GM03348 (cell line): ENCODE measurements at places on chromosomes 2 and 18.
A peak's percentile ranks its signal among the peaks of the same experiment; 100 is the strongest.

- DNase-seq, result no peak
These were observed 6.2 kb upstream of the ARHGEF4 start for GRCh38 chr2:130830538-130830937.

- DNase-seq, result no peak
These were observed 27.7 kb upstream of the DCC start for GRCh38 chr18:52312346-52312745.

DNA sequence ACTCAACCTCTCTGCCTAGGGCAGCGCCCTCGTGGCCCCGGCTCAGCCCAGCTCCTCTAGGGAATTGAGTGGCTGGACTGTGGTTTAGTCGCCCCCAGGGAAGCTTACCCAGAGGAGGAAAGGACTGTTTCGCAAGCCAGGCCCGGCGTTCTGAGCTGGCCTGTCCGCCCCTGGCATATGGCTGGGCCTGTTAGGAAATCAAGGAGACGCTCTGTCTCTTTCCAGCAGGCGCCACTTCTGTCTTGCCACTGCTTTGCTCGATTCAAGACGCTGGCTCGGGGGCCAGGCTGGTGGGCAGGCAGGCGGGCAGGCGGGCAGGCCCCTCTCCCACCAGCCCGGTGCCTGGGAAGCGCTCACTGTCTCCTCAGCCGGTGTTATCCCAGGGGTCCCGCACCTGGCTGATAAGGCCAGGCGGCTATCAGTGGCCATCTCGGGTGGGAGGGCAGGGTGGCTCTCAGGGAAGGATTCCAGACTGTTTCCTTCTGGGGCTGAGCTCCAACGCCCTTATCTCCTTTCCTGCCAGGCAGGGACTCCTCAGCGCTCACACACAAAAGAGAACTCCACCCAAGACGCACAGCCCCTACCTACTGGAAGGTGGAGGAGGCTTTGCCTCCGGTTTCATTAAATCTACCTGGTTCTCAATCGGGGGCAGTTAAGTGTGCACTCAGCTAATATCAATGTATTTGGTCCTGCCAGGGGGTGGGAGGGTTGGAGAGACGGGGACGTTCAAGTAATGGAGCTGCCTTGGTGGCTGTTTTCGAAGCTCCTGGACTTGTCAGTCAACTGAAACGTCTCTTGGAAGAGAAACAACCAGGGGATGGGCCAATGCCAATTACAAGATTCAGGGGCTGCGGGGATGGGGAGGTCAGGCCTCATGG lies 109.1 kb downstream of the SMAD7 start:
- peak; percentile 67 for DNase-seq

GRCh38 chr2:58268685-58269084 lies 27.6 kb upstream of the FANCL start:
- DNase-seq, result no peak

DNA sequence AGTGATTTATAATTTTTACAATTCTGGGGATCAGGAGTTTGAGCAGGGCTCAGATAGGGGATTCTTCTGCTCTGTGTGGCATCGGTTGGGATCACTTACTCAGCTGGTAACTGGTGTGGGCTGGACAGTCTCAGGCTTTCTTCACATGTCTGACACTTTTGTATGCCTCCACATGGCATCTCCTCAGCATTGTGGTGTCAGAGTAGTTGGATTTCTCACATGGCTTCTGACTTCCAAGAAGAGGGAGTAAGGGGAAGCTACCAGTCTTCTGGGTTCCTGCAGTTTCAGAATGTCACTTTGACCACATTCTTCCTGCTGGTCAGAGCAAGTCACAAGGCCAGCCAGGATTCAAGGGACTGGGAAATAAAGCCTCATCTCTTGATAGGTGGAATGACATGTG lies 55.6 kb downstream of the NCOA1 start:
- DNase-seq, result no peak

DNA sequence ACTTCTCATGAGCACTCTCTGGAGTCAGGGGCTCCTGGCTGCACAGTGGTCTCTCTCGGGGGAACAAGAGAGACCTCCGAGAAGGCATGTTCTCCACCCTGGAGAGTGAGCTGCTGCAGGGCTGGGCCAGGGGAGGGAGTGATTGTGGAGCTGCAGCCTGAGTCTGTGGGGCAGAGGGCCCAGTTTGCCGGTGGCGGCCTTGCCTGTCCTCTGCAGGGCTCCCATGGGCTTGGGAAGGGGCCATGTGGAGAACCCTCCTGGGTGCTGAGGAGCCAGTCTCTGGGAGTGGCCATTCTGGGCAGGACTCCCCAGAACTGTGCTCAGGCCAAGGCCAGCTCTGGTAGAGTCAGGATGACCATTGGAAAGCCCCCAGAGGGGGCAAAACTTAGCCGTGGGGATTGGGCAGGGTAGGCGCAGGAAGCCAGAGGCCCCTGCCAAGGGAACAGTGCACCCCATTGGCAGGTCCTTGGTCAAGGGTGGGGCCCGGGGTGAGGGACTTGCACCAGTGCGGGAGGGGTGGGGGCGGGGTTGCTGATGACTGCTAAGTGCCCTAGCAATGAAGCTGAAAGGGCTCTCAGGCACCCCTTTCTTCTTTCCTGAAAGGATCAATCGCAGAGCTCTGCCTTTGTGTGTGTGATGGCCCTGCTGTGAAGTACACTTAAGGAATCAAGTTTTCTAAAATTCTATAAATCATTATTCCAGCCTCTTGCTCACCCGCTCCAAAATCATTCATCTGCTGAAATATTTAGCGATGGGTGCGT lies 69.7 kb upstream of the BOD1L2 start:
- DNase-seq, result no peak

DNA sequence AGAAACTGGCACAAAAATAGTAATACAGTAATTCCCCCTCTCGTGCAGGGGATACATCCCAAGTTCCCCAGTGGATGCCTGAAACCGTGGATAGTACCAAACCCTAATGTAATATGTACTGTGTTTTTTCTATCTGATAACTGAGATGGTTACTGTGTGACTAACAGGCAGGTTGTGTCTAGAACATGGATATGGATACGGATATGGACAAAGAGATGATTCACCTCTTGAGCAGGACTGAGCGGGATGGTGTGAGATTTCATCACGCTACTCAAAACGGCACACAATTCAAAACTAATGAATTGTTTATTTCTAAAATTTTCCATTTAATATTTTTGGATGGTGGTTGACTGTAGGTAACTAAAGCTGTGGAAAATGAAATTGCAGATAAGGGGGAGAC lies 3.4 kb downstream of the MBD1 start:
- DNase-seq, result no peak

DNA sequence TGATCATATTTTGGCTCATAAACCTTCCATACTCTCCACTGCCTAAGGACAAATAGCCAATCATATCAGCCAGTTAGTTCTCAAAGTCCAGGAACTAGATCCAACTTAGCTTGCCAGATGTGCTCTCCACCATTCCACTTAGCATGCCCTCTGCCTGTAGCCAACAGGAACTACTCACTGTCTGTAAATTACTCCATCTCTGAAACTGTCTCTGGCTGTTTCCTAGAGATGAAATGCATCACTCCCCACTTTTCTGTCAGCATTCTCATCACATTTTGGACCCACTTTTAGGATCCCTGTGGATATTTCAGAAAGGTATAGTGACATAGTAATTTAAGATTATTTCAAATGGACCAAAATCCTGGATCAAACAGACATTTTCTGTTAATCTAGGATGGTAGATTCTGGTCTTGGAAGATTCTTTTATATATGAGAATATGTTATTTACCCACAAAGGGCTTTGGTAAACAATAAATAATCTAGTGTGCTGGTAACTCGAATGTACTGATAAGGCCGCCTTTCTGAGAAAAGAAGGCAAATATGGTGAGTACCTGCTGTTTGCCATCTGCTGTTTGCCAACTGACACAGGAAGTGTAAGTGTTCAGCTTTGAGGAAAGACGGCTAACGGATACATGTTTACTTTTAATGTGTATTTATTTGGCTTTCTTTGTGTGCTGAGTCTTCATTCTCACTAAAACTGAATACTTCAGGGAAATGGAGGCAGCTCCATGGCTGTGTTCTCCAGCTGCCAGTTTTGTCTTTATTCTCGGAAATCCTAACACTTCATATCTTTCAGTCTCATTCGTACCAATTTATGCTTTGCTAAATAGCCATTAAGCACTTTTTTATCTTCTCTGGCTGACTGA lies 79.5 kb downstream of the EVA1A start:
- DNase-seq, result peak; percentile 48
